ENCODE measurements at places on chromosomes 7 and 10. TPM values are rescaled to one million over a fixed set of nuclear protein-coding genes. Genes with fewer than 3 reads are reported as not detected.

DNA sequence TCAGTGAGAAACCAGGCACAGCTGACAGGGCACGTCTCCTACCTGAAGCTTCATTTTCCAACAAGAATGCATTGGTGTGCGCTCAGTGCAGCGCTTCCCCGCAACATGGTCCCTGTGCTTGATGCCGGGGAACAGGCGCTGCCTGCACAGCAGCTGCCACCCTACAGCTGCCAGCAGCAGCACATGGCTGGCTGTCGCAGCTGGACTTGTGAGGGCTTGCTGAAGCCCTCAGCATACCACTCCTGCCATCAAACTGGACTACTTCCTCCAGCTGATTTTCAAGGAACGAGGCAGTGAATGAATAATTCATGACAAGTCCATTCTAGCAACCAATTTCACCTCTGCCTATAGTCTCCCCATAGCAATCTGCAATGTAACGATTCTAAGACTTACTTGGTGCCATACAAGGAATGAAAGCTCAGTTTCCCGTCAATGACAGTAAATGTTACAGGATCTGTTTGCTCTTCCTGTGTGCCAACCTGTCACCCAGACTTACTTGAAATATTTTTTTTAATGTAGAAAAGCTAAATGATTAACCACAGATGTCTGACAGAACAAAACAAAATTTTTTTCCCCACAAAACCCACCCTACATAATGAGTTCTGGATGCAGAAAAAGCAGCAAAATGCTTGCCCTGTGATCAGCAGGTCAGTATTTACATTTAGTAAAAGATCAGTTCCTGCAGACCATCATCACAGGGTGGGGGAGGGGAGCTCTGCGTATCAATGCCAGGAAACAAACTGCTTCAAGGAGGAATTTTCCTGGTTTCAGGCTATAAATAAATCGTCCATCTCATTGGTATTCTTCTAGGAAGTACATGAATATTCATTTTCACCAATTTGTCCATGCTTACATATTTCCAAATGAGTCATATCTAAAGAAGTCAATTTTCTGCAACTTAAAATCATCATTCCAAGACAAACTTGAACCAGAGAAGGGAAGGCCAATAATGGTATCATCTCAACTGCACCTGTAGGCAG, 140.6 kb downstream of the ALOX5 start:
- DNase-seq: no peak

The FBXL15 gene
- total RNA-seq: 15.4 TPM

The RTKN2 gene
- 22.1 TPM for total RNA-seq

- no peak for DNase-seq
Measured at GRCh38 chr7:146725520-146725919, 608.9 kb downstream of the CNTNAP2 start.

GRCh38 chr10:78578929-78579328, 489.8 kb upstream of the ZMIZ1 start:
- no peak for DNase-seq

DNA sequence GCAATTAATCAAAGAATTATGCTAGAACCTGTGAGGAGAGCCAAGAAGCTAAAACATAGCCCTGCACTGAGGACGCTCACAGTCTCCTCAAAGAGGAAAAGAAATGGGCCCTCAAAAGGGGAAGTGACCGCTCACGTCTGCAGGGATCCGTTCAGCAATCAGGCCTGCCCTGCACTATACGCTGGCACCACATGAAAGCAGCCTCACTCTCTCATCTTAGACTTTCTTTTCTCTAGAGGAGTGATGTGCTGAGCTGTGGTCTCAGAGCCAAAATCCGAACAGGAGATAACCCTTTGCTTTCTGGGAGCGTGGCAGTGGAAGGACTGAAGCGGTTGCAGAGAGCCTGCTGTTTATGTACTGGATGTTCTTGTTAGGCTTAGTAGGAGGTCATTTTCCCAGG, 6.3 kb upstream of the IL2RA start:
- no peak for DNase-seq

DNA sequence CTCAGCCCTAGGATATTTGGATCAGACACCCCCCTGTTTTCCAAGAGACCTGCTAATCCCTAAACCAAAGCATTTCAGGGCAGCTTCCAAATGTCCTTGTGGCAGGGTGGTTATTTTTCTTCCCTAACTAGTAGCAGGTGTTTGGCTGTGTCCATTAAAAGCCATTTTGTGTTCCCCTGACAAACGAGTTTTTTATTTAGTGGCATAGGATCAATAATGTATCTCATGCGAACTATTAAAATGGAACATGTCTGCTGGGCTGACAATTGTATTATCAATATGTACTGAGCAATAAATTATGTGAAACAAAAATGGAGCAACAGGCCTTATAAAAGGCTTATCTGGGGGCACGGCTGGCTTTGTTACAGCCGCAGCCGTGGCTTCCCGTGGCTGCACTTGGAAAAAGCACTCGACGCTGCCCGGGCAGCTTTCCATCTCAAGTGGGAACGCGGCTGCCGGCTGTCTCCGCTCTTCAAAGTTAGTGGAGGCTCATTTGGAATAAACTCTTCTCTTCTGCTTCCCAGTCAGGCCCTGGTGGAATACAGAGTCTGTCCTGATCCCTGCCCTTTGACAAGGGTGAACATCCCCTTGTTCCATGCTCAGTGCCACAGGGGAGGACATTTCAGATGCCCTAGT, 554.3 kb downstream of the TYW1 start:
- DNase-seq: no peak

DNA sequence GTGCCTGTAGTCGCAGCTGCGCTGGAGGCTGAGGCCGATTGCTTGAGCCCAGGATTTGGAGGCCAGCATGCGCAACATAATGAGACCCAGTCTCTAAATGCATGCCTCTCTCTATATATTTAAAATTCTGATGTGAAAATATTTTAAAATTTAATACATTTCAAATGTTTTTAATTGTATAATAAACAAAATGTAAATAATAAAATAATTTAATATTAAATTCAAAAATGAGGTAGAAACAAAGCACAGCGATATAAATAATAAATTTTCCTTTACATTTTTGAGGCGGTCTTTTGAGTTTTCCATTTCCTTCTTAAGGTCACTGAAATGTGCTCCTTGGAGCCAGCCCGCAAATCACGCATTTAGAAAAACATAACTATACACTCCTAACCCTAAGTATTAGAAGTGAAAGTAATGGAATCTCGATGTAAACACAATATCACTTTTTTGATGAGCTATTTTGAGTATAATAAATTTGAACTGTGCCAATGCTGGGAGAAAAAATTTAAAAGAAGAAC, 523 bp upstream of the CDK1 start:
- no peak for DNase-seq

DNA sequence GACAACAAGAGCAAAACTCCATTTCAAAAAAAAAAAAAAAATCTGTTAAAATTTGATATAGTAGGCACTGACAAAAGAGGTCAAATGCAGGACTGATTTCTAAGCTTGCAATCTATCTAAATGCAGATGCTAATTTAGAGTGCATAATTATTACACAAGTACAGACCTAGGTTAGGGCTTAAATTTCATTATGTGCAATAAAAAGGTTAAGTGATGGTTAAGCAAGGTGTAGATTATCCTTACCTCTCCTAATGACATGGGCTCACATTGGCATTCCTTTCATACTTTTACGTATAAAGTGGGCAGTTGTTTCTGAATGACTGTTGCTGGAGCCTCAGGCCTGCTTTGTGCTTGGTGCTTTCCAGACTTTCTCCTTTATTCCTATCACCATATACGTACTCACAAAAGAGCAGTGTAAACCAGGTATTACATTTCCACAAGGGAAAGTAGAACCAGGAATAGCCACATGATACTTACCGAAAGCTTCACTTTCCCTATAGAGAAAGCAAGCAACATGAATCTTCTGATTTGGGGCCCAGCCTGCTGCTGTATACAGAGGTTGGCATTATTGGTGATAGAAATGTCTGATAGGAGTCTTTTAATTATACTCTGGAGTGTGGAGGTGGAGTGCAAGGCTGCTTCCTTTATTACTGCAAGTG, 2.2 kb upstream of the CHCHD1 start:
- DNase-seq: no peak

GRCh38 chr7:156184164-156184563, 371.9 kb upstream of the SHH start:
- no peak for DNase-seq

GRCh38 chr7:86207740-86208139, 436.0 kb upstream of the GRM3 start:
- DNase-seq: no peak

DNA sequence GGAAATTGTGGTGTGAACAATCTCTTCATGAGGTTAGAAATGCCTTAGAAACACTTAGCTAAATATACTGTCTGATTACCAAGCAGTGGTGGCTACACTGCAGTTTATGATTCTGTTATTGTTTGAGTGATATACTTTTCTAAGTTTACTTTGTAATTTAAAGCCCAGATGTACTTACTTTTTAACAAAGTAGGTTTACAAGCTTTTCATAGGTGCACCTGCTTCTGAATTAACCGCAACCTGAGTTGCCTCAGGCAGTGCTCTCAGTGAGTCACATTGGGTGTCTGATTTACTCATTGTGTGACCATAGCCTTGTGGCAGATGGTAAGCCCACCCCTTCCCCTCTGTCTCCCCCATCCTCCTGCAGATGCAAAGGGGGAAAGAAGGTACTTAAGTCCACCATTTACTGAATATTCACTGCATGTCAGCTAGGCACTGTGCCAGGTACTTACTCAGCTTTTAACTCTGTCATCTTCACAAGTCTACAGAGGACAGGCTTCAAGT, 9.0 kb downstream of the MTURN start:
- no peak for DNase-seq
